ENCODE measurements at places on chromosomes 6 and 20.
A peak's percentile ranks its signal among the peaks of the same experiment; 100 is the strongest.

DNA sequence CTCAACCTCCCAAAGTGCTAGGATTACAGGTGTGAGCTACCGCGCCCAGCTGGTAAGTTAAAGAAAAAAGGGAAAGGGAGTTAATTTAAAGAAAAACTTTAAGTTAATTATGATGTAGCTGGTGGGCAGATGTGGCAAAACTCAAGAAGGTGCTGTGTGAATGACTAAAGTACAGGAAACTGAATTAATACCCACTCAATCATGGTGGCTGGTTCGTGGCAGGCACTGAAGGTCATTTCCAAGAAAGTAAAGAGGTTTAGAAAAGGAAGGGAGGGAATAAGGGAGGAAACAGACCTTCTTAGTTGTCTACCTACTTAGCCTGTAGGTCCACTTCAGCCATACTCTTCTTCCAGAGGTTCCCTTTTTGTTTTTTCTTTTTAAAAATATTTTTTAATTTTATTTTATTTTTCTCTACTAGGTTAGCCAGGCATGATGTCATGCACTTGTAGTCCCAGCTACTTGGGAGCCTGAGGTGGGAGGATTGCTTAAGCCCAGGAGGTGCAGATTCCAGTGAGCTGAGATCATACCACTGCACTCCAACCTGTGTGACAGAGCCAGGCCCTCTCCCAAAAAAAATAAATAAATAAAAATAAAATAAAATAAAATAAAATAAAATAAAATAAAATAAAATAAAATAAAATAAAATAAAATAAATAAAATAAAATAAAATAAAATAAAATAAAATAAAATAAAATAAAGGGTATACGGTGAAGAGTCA, 11.9 kb upstream of the TGM3 start:
- DNase-seq = peak; percentile 40

DNA sequence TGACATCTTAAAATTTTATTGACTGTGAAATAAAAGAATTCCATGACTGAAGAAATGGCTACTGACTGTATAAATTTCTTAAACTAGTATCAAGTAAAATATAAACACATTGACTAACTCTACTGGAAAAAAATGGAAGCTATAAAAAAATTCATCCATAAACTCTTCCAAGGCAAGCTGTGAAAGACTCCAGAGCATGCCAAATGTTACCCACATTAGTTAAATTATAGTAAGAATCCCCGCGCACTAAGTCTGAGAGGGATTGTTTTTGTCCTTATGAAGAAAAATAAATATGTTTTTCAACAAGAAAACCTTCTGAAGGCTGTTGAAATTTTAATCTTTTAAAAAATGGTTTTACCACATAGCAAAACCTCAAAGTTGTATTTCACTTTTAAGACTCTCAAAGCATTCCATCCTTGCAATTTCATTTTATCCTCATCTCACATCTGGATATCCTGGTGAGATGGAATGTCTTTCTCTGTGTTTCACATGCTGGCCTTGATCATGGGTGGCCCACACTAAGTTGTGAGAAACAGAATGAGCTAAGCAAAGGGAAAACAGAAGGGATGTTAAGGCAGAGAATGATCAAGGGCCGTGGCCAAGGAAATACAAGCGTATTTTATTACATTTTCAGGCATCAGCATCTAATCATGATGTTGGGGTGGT, 732.5 kb downstream of the KIF16B start:
- no peak for DNase-seq

GRCh38 chr20:4910951-4911350, 90.4 kb downstream of the SLC23A2 start:
- DNase-seq = no peak

- DNase-seq = no peak
These were observed 29.8 kb downstream of the SYCP2 start for GRCh38 chr20:59903621-59904020.

GRCh38 chr6:1136827-1137226, 175.1 kb upstream of the FOXQ1 start:
- DNase-seq = no peak

GRCh38 chr20:45174434-45175364, at the start of gene PI3:
PI3 (plus strand) TSS chr20:45174902; CDS start chr20:45174923, 21 bp downstream.
- DNase-seq = peak; percentile 40

DNA sequence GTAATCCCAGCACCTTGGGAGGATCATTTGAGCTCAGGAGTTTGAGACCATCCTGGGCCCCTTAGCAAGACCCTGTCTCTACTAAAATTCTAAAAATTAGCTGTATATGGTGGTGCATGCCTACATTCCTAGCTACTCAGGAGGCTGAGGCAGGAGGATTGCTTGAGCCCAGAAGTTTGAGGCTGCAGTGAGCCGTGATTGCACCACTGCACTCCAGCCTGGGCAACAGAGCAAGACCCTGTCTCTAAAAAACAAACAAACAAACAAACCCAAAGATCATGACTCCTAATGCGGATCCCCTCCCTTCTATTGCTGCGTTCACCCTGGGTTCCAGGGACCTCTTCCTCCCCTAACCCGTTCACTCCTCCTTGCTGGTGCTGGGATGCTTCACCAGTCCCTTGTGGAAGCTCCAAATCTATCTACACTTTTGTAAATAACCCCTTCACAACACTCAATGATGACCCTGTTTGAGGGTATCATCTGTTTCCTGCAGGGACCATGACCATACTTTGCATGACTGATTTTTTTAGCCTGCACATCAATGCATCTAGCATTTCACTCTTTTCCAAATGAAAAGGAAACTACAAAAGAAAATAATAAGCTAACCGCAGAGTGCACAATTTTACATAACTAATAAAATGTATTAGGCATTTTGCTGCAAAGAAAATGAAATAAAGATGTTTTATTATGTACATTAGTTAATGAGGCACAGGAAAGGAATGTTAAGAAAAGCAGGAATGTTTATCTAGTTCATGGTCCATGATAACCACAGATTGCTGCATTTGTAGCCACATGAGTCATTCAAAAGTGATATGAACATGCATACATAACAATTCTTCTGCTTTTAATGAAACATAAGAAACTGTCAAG, 30.5 kb upstream of the IPCEF1 start:
- DNase-seq = peak; percentile 53

DNA sequence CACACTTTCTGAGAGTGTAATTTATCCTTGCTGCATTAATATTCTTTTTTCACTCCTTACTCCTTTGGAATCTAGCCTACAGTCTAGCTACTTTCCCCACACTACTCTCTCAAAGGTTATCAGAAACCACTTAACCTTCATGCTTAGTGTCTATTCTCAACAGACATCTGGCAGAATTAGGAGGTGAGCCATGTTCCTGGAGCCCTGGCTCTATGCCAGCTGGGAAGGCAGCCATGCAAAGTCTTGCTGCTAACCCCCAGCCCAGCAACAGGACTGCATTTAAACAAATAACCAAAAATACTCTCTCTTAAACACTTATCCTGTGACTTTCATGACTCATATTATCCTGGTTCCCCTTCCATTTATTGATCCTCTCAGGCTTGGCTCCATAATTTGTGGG, 260.2 kb downstream of the BCKDHB start:
- DNase-seq = no peak

GRCh38 chr6:129488313-129488712, 221.7 kb downstream of the ARHGAP18 start:
- DNase-seq = no peak

- DNase-seq = no peak
These were observed 83.5 kb upstream of the ZNF184 start for GRCh38 chr6:27556406-27556805.

DNA sequence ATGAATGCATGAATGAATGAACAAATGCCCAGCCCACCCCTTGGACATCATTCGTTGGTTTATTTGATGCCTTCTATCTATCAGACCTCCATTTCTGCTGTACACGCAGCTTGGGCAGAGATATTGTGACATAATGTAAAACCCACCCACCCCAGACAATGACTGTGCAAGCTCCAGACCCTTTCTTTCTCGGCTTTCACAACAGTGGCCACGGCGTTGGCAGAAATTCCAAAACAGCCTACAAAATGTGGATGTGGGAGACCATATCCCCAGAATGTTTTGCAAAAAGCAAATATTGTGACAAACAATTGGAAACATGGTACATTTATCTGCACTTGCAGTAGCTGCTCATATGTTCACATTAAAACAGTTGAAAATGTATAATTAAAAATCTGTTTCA, 162.0 kb upstream of the MAFB start:
- no peak for DNase-seq

DNA sequence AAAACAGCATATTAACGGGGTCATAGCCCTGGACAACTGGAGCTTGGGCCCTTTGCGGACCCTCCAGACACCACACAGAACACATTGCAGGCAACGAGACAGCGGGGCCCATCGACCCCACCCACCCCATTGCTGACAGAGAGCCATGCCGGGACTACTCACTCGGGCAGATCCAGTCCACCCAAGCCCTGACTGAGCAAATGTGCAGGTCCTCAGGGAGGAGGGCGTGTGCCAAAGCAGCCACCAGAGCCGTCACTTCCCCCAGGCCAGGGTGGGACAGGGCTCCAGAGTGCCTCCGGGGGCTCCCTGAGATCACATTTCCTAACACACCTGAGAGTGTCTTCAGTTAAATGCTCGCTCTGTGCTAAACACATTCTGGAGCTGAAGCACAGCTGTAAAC, 114.9 kb downstream of the CDH4 start:
- DNase-seq = no peak

- DNase-seq = no peak
These were observed 1.3 kb downstream of the MYL9 start for GRCh38 chr20:36542516-36543183.

DNA sequence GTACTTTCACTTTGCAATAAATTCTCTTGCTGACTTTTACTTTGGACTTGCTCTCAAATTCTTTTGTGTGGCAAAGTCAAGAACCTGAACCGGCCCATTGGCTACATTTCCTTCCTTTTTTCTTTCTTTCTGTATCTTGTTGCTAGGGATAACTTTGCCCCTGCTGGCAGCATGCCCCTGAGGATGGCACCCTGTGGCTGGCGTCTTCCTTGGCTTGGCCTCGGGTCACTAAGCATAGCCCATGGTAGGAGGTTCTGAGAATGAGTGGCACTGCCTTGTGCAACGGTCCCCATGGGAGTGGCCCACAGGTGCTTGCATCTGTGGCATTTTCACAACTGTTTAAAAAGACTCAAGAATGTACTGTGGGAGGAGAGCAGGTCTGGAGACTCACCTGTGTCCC, 14.0 kb upstream of the HLA-F start:
- no peak for DNase-seq

- DNase-seq = no peak
These were observed 95.8 kb downstream of the PERP start for GRCh38 chr6:138011413-138011812.

GRCh38 chr6:135481783-135482369, 15.7 kb downstream of the AHI1 start:
- no peak for DNase-seq

DNA sequence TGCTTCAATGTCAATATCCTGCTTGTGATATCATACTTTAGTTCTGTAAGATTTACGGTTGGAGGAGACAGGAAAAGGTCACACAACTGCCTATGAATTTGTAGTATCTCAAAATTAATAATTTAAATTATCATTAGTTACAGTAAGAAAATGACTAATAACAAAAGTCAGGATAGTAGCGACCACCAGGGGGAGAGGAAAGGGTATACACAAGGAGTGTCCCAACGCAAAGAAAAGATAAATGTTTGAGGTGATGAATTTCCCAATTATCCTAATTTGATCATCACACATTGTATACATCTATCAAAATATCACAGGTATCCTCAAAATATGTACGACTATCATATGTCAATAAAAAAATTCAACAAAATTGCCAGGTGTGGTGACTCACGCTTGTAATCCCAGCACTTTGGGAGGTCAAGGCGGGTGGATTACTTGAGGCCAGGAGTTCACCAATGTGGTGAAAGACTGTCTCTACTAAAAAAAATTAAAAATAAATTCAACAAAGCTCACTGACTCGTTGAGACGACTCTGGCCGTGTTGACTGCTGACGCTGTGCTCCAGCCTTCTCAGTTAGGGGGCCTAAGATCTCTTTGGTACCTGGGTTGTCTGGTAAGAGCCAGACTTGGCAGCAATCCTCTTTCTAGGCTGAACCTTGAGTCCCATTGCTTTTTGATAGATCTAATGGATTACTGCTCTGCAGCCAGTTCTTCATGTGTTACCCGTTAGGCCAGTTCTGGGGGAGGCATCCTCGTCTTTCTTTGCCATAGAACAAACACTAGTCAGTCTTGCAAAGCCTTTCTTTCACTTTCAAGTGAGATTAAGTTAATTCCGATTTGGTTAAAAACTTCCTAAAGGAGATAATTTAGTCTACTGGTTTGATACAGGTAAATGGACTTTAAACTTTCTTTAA, 9.0 kb upstream of the OVOL2 start:
- DNase-seq = no peak

- no peak for DNase-seq
These were observed 6.8 kb downstream of the BNIP5 start for GRCh38 chr6:36329798-36330291.

All from urothelium cell line (cell line).